IPS-NIHi11 (cell line): ENCODE measurements at places on chromosomes 3 and 15.
A peak's percentile ranks its signal among the peaks of the same experiment; 100 is the strongest.

DNA sequence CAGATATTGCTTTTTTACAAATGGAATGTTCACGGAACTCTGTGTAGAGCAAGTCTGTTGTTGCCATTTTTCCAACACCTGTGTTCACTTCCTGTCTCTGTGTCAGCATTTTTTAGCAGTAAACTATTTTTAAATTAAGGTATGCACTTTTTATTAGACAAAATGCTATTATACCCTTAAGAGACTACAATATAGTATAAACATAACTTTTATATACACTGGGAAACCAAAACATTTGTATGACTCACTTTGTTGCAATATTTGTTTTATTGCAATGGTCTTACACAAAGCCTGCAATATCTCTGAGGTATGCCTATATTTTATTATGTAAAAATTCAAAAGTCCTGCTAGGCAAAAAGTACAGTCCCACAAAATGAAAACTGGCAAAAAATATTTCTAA lies 39.8 kb upstream of the FGF7 start:
- no peak for DNase-seq

DNA sequence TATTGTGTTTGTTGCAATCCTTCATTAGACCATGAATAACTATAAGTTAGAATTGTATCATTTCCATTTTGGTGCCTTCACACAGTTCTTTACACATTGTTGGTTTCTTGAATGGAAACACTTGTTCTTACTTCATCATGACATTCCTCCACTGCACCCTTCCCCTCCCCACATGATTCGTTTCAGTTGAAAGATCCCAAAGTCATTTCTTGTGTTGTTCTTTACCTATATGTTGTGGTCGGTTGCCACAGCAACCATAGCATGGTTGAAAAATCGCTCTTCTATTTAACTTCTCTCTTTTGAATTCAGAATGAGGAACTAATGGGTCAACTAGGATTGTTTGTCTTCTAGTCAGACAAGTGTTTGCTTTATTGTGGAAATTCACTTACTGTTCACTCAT lies 103.3 kb downstream of the IL1RAP start:
- DNase-seq = peak; percentile 8

DNA sequence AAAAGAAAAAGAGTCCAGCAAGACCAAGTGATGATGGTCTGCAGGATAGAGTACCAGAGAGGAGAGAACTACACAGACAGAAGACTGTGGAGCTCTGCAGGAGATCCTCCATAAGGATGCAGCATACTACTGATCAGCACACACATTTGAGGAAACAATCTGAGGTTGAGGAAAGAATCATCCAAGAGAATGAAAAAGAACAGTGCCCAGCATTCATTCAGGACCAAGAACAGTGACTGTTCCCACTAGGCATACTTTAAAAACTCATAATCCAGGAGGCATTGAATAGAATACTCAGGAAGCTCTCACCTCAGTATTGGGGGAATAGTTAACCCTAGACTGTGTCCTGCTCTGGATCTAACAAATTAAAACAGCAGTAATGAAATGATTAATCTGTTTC lies 54.9 kb downstream of the THSD4 start:
- no peak for DNase-seq

- DNase-seq = no peak
Observed at GRCh38 chr15:34252545-34252944, 27.7 kb downstream of the EMC4 start.

GRCh38 chr15:28191832-28192231 lies 92.7 kb upstream of the OCA2 start:
- peak; percentile 29 for DNase-seq

- no peak for DNase-seq
Observed at GRCh38 chr15:74144153-74144775, 13.9 kb downstream of the ISLR2 start.

DNA sequence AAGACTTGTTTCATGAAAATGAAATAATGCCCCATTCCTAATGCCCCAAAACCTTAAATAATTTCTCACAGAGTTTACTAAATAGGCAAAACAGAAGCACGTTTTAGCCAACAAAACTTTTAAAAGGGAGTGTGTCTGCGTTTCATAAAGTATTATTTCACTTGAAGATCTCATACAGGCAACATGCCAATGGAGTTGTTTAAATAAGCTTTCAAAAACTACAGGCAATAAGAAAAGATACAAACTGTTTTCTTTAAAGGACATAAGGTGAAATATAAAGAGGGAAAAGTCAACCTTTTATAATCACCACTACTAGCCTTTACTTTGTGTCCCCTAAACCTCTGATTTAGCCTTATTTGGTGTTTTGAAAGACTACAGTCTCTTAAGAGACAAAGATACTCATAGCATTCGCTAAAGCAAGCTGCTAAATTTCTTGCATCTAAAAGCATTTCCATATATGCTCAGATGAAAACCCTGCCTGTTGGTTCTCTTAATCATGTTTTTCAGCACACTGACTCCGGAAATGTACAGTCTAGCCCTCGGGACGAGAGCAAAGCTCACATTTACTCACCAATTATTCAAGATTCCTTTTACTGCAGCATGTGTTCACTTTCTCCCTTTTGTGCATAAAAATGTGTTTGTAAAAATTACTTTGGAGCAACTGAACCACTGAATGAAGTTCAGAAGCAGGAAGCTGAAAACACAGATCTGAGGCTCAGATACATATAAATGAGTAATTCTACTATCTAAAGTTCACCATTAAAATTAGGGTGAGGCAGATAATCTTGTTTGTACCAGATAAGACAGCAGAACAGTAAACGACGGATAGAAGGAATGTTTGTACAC lies 119.0 kb downstream of the GOLIM4 start:
- no peak for DNase-seq
